ENCODE measurements at places on chromosomes 1 and 21.

DNA sequence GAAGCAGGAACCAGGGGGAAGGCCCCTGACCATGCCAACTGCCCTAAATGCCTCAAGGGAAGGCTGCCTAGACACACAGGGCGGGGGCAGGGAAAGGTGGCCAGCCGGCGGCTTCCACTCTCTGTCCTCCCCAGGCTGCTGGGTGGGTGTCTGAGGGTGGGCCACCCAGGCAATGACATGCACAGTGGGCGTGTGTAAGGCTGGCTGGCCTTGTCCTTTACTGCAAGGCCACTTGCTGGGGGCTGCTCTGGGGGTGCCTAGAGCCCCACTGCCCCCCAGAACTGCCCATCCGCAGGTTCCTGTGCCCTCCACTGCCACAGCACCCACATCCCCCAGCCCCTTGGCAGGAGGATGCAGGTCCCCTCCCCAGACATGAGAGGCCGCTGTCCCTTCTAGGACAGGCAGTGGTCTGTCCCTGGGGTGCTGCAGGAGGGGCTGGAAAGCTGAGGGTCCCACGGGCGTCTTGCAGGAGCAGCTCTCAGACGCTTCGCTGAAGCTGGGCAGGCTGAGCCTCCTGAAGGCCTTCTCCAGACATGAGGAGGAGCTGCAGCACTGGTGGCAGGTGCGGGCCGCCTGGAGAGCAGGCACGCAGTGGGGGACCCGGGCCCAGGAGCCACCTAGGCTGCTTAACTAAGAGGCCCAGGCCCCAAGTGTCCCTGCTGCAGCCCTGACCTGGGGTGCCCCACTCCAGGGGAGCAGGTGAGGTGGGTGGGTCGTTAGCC lies 10.1 kb downstream of the CCDC27 start:
- no peak for DNase-seq

DNA sequence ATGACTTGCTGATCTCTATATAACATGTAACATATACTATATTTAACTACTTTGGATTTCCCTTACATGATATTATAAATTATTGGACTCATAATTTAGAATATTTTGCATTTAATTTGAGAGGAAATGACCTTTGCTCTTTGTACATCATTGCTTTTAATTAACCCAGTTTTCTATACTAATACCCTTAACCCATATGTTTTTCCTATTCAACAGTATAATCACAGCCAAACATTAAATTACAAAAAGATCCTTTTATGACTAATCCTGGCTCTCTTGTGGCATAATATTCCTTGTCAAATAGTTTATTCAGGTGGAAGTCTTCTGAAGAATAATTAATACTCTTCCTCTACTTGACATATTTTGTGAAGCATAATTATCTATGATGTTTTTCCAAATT lies 56.0 kb upstream of the GPR52 start:
- no peak for DNase-seq

DNA sequence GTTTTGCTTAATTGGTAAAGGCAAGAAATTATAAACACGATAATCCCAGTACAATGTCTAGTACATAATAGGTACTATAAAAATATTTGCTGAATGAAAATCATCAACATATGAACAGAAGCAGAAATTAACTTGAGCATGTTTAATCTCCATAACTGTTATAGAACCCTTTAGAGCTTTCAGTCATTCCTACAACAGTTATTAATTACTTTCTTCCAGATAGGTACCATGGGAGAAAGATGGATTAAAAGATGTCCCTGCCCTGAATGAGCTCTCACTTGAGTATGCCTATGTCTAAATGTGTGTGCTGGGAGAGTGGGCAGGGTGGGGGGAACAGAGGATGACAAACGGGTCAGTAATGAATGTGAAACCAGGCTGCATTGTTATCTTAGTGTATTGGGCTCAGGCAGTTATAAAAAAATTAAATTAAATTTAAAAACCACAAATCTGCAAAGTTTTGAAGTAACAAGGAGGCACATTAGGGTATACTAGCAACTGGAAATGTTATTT lies 2.4 kb downstream of the EPS15 start:
- DNase-seq, result no peak

- no peak for DNase-seq
These were observed 49.0 kb upstream of the NADK start for GRCh38 chr1:1827089-1827848.

DNA sequence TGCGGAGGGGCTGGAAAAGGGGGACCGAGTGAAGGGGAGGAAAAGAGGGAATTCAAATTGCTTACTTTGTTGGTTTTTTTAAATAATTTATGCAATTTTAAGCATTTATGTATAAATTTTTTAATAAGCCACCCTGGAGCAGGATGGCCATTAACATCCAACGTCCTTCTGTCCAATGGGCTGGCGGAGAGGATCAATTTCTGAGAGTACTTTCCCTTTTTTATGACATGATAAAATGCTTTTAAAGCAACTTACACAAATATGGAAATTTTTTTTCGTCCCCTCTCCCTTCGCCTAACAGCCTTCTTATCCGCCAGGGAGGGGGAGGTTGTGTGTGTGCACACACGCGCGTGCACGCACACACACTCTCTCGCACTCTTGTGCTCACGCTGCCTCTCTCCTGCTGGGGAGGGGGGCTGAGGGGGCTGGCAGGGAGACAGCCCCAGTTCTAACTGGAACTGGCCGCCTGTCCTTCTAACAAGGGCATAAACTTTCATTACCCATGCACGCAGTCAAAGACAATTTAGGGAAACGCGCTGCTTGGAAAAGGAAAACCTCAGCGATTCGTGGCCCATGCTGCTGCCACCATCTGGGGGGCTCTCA lies 123.2 kb downstream of the CASZ1 start:
- DNase-seq, result no peak
